ENCODE measurements at places on chromosomes 3 and 15.

GRCh38 chr3:10546181-10546624, 40.8 kb upstream of the ATP2B2 start:
- DNase-seq, result no peak

DNA sequence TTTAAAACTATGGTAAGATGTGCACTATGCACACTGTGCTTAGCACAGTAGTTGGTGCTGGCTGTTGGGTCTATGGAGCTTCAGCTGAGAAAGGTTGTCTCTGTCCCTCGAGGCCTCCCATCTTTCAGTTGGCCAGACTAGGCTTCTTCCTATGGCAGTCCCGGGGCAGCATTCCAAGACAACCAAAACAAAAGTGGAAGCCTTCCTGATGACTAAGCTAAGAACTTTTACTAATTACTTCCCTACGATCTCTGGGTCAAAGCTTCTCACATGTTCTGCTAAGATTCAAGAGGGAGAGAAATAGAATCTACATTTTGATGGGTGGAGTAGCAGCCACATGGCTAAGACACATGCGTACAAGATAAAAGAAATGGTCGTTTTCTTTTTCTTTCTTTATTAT, 342.8 kb downstream of the TUSC7 start:
- peak; percentile 37 for DNase-seq

GRCh38 chr3:120049072-120049471, 45.2 kb downstream of the GSK3B start:
- no peak for DNase-seq

- DNase-seq, result no peak
Observed at GRCh38 chr3:133928903-133929607, 33.4 kb upstream of the RAB6B start.

- no peak for DNase-seq
Observed at GRCh38 chr15:64782751-64783150, 7.4 kb upstream of the RBPMS2 start.

DNA sequence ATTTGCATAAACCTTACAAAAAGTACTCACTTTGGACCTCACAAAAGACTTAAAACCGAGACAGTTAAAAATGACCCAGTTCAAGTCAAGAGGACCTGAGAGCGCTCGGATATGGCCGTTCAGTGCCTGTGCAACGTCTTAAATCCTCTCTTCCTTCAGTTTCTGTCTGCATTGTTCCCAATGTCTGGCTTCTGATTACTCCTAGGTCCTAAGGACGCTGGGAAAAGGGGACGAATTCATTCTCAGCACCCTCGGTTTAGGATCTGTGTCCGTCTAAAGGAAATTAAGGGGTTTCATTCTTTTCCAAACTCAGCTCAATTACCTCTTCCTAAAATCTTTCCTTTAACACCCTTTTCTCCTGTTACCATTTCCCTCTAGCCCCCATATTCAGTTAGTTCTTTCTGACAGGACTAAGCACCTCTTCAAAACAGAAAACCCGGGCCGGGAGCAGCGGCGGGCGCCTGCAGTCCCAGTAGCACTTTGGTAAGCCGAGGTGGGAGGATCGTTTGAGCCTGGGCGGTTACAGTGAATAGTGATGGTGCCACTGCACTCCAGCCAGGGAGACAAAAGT, 970 bp downstream of the DPPA4 start:
- DNase-seq, result no peak

- no peak for DNase-seq
Observed at GRCh38 chr15:43905755-43906154, 79.0 kb downstream of the WDR76 start.

DNA sequence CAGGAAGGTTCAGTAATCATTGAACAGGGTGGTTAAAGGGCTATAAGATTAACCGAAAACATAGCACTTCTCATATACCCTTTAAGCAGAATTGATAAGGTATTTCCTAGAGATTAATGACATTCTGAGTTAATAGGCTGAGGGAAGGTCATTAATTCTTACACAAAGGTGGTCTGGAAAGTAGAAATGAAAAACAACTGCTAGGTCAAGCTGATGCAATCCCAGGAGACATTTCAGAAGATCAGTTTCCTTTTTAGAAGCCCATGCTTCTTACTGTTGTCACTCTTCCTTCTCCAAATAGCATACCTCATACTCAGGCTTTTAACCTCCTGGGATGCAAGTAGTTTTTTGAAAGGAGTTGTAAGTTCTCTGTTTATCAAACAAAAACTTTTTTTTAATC, 8.8 kb downstream of the FILIP1L start:
- no peak for DNase-seq
